ENCODE measurements at places on chromosomes 7 and 10. TPM values are rescaled to one million over a fixed set of nuclear protein-coding genes. Genes with fewer than 3 reads are reported as not detected.

DNA sequence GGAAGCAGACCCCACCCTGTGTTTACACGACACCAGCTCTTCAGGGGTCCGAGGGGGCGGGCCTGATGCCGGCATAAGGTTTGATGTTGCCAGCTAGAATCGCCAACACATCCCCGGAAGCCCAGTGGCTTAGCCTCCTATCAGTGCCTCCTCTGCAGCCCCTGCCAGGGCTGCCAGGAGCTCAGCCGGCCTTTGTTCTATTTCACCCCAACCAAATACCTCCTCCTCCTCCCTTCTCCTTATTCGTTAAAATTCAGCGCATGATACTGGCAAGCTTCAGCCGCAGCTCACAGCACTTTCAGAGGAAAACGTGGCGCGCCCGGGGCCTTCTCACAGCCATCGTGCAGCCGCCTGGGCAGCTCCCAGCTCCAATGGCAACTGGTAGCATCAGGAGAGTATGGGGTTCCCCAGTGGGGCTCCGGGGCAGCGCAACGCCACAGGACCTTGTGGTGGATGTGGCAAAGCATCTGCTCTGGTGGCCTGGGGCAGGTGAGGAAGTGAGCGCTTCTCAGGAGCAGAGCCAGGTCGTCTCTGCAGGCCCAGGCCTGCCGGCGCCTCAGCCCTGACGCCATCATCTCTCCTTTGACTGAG lies 176.4 kb upstream of the RHEB start:
- DNase-seq = no peak

DNA sequence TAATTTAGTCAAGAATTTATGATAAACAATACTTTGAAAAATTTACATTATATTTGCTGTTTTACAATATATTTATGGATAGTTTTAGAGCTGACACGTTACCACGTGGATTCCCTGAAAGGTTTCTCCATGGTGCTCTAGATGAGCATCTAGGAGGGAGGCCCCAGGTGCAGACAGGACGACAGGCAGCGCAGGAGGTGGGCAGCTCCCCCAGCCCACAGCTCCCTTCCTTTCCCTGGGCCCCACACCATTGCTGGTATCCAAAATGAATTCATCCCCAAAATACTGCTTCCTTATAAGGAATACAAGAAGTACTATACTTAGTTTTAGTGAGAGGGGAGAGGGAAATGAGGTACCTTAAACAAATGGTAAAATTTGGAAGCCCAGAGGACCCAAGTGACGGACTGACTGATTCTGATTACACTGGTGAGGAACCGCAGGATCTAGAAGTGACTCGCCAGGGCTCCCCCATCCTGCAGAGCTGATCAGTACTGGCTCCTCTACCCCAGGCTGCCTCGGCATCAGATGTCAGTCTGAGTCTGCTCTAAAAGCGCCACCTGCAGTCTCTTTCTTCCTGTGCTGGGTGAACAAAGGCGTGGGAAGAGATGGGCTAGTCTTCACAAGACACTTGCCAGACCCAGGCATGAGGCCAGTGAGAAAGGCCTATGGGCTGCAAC lies 89.2 kb downstream of the DLG5 start:
- DNase-seq = peak; percentile 28

DNA sequence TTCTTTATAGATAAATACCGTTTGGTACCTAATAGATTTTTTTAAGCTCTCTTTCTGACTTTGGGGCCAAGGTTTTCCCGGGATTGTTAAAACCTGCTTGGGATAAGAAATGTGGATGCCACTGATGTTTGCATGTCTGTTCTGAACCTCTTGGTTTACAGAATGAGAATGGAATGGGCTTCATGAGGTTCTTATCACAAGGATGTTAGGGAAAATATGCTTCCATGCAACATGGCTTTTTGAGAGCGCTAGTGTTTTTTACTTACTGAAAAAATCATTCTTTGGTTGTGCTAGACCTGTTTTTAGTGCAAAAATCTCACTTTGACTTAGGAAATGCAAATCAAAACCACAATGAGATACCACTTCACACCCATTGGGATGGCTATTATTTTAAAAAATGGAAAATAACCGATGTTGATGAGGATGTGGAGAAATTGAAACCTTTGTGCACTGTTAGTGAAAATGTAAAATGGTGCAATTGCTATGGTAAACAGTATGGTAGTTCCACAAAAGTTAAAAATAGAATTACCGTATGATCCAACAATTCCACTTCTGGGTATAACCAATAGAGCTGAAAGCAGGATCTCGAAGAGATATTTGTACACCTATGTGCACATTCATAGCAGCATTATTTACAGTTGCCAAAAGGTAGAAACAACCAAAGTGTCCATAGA lies 38.9 kb downstream of the TSPAN14 start:
- no peak for DNase-seq

- DNase-seq = no peak
Measured at GRCh38 chr7:126783613-126784012, 469.1 kb downstream of the GRM8 start.

- peak; percentile 26 for DNase-seq
Measured at GRCh38 chr10:71748671-71749191, 24.6 kb downstream of the VSIR start.

DNA sequence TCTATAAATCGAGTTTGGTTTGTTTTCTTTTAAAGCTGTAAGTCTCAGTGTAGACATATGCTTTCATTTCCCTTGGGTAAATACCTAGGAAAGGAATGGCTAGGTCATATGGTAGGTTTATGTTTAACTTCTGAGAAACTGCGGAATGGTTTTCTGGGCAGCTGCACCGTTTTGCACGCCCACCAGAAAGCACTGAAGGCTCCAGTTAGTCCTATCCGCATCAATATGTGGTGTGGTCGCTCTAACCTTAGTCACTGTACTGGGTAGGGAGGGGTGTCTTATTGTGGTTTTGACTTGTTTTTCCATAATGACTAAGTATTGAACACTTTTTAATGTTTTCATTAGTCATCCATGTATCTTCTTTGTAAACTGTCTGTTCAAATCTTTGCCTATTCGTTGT lies 279.5 kb upstream of the AKR1E2 start:
- DNase-seq = no peak

- DNase-seq = no peak
Measured at GRCh38 chr10:132194726-132195125, 8.0 kb downstream of the DPYSL4 start.

- no peak for DNase-seq
Measured at GRCh38 chr7:117951285-117951684, 78.0 kb upstream of the CTTNBP2 start.

- DNase-seq = no peak
Measured at GRCh38 chr10:60139290-60139689, 232.9 kb upstream of the CCDC6 start.

GRCh38 chr7:111264111-111264868 lies 173.4 kb downstream of the LRRN3 start:
- DNase-seq = no peak

DNA sequence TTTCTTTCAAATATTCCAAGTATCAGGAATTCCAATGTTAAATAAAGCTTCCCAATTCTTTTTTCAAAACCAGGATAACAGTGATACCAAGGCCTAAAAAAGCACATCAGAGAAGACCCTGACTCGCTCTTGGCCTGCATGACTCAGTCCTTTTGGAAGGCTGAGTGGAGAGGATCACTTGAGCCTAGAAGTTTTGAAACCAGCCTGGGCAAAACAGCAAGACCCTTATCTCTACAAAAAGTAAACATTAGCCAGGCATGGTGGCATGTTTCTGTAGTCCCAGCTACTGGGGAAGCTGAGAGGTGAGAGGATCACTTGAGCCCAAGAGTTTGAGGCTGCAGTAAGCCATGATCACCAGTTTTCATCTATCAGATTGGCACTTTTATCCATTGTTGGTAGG lies 18.7 kb downstream of the NFE2L3 start:
- no peak for DNase-seq

DNA sequence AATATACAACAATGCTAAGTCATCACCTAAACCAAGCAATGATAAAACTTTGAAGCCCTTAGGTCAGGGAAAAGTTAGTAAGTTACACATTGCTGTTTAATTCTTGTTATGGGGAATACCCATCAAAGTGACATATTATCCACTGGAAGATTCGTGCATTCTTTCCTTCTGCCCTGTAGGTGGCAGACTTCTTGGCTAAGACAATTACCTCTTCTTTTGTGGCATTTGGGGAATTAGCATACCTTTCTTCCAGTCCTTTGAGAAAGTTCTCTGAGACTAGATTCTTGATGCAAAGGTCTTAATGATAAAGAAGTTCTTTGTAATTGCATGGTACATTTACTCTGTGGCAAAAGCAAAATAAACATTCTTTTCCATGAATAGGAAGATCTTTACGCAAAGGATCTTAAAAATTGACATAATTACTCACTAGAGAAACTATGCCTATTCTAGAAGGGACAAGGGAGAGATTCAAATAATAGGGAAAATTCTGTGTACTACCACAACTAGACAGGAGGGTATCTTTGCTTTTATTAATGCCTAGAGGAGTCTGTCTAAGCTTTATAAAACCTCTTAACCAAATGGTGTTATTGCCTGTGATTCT lies 395.9 kb downstream of the GRM8 start:
- no peak for DNase-seq

DNA sequence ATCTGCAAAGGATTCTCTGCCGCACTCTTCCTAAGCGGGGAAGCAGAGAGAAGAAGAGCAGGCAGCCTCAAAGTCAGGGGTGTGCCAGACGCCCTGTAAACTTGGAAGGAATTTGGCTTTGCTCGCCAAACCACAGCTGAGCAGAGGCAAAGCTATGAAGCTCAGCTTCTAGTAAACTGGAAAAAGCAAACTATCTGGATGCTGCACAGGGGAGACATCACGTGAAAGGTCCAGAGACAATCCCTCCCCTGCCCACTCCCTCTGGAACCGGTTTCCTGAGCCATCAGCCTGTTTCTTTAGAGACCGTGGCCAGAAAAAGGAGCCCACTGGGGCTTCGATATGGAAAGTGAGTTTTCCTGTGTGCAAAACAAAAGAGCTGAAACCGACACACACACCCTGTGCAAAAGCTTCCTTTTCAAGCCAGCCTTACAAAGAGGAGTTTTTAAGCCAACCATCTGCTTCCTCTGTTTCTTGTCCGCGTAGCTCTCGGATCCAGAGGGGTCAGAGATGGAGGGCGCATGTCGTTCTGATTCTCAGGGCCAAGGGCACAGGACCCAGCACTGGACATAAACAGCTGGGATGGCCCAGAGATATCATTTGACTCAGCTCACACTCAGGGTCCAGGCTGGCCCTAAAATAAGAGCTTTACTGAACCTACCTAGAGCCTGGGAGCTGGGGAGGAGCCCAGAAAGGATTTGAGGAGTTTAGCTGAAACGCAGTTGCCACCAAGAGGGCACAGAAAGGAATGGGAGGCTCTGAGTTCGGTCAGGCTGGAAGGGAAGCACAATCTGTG lies 58.2 kb upstream of the DNAAF5 start:
- peak; percentile 86 for DNase-seq

GRCh38 chr7:150344299-150344698 lies 2.9 kb upstream of the RARRES2 start:
- no peak for DNase-seq

GRCh38 chr7:77415823-77416620 lies at the start of gene GSAP:
Gene GSAP (minus strand): TSS chr7:77416349. CDS start chr7:77416321, 28 bp downstream.
- peak; percentile 48 for DNase-seq

DNA sequence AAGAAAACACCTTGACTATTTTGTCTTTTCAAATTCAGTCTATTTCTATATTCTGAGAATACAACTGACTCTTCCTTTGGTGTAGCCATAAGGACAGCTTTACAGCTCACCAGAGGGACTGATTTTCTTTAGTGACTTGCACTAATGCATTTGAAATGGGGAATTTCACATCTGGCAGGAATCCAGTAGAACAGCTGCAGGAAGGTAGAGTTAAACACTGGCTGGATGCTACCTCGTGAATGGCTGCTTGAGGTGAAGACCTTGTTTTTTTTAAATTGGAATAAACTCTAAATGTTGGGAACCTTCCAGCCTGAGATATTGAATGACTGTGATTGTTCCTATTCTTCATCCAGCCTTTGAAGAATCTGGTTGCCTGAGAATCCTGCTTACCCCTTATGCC lies 139.5 kb upstream of the STK17A start:
- DNase-seq = peak; percentile 89

DNA sequence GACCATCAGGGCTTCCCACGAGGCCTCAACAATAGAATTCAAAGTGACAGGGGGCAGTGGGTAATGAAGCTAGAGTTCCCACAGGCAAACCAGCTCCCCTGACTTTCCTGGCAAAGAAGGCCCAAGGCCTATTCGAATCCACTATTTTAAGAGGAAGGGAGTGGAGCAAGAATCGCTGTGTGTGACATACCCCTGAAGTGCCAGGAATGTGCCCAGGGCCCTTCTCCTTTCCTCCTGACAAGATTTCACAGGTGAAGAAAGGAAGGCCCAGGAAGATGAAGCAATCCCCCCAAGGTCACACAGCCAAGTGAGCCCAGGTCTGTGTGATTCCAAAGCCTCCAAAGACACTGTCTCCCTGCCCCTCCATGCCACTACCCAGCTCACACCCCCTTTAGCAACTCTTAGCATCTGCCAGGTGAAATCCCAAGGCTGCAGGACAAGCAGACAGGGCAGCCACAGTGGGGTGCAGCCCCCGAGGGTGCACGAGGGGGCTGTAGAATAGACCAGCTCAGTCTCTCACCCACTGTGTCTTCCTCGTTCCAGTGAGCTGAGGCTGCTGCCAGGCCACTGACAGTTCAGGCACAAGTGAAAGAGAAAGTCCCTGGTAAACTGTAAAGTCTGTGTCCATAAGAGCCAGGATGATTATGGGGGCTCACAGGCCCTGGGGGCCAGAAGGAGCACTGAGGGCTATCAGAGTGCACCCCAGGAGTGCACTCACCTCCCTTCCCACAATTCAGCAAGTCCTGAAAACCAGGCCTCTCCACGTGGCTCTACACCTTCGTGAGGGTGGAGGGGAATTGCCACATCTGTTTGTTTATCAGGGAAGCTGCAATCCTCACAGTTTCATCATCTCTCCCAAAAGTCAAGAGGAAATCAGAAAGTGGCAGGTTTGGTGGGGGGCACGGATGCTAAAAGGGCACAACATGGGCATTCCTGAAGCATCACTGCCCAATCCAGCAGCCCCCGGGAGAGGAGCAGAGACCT lies 70.8 kb upstream of the ZMIZ1 start:
- no peak for DNase-seq

DNA sequence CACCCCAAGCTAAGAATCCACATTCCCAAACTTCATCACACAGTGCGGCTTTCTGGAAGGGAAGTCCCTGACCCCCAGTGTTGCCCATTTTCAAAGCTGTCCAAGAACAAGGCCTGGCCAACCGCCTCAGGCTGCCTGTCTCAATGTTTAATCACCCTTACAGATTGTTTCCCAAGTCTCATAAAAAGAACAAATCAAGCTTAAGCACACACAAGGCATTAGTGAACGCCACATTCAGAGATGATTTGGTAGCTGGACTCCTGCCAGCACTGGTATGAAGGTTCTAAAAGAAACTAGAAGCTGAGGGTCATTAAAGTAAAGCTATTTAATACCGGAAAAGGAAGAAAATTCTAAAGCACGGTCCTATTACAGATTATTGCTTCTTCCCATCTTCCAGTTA lies 35.6 kb downstream of the C10orf90 start:
- no peak for DNase-seq

OR13A1 gene
- not detected for total RNA-seq

PCLO gene
- 2.7 TPM for total RNA-seq

PIK3CG gene
- total RNA-seq = 3.5 TPM

HGF gene
- total RNA-seq = 10.2 TPM

TLX1 gene
- total RNA-seq = 1.3 TPM
